Amniotic stem cell (primary cell): ENCODE measurements at places on chromosomes 13 and 19.

DNA sequence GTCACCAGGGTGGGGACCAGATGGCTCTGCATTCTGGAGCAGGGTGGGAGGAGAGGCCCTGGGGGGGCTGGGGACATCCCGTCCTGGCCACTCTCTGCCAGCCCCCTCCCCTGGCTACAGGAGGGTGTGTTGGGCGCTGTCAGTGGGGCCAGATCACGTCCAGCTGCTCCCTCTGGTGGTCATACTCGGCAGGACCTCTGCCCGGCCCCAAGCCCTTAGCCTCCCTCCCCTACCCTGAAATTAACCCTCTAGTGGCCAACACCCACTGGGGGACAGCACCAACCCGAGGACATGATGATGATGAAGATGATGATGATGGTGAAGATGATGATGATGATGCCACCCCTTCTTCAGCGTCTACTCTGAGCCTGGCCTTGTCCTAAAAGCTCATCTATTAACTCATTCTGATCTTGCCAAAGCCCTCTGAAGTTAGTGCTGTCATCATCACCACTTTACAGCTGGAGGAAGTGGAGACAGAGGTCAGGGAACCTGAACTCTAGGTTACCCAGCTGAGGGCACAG lies 590 bp upstream of the LGI4 start:
- peak; percentile 23 for DNase-seq

DNA sequence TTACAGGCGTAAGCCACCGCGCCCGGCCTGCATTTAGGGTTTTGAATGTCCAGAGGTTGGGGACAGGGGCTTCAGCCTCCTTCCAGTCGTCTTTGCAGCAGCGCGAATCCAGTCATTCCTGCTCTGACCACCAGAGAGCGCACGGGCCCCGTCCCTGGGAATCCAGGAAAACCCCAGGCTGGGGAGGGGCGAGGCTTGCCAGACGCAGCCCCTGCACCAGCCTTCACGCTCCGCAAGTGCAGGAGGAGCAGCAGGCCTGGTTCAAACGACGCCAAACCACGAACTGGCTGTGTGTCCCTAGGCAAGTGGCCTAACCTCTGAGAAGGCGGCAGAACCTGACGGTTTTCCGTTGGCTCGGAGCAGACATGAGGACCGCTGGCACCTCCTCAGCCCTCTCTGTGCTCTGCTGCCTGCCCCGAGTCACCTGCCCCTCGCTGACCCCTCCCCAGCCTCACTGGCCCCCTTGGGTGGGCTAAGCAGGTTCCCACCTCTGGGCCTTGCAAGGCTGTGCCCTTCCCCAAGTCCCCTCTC lies 2.0 kb upstream of the RNF126 start:
- DNase-seq: peak; percentile 39

DNA sequence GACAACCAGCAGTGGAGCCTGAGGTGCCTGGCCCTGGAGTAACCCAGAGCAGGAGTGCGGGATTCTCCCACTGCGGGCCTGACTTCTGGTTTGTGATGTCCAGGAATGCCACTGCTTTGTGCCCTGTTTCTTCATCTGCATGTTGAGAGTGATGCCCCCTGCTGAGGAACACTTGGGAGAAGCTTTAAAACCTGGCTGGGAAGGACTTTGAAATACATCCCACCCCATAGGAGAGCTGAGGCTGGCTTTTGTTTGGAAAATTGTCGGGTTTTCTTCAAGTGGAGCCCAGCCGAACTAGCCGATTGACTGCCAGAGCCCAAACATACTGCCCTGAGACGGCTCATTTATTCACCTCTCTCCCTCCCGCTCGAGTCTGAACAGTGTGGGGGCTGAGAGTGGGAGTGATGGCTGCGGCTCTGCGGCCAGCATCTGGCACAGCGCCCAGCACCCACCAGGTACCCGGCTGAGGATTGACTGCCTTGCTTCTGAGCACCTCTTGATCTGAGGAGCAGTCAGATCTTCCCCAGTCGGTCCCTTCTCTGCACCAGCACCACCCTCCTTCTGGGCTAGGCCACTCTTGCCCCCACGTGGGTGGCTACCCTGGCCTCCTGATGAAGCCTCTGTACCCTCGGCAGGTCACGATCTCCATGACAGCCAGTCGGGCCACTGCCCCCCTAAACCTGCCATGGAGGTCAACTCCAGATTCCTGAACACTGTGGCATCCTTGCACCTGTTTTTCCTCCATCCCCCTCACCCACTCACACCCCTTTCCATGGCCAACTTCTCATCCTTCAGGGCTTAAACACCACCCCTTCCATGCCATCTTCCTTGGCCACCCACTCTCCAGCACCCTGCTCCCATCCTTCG lies 148.9 kb downstream of the SIPA1L3 start:
- no peak for DNase-seq

DNA sequence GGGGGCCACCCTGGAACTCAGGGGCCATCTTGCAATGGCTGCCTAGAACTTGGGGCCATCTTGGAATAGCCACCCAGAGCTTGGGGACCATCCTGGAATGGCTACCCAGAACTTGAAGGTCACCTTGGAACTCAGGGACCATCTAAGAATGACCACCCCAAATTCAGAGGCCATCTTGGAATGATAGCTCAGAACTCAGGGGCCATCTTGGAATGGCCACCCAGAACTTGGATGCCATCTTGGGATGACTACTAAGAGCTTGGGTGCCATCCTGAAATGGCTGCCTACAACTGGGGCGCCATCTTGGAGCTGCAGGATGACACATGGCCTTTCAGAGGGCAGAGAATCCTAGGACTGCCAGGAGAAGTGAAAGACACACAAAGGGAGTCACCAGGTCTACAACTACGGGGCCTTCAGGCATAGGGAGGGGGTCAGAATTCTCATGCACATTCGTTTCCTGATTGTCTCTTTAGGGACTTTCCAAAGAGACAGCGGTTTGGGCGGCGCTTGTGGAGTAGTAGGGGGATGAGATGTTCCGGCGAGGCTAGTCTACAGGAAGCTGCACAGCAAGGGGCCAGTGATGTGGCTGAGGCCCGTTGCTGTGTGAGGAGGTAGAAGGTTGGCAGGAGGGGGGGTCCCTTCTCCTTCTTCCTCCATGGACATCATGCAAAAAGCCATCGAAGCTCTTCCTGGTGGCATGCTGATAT lies 125.0 kb downstream of the IER2 start:
- DNase-seq: no peak

DNA sequence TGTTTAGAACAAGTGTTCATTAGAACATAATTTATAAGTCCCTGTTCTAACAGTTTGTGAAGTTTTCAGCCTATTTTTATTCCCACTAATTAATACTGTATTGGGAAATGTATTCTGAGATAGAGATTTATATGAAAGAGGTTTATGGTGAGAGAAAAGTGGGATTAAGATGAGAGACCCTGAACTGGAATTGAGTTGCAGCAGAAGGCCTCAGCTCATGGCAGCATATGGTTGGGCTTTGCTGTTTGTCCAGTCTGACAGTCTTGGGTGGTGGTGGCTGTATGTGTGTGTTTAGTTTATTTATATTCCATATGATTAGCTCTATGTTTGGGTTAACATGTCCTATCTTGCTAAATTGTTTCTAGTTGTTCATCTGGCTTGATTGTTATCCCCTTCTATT lies 575.1 kb downstream of the SLITRK5 start:
- DNase-seq: no peak

DNA sequence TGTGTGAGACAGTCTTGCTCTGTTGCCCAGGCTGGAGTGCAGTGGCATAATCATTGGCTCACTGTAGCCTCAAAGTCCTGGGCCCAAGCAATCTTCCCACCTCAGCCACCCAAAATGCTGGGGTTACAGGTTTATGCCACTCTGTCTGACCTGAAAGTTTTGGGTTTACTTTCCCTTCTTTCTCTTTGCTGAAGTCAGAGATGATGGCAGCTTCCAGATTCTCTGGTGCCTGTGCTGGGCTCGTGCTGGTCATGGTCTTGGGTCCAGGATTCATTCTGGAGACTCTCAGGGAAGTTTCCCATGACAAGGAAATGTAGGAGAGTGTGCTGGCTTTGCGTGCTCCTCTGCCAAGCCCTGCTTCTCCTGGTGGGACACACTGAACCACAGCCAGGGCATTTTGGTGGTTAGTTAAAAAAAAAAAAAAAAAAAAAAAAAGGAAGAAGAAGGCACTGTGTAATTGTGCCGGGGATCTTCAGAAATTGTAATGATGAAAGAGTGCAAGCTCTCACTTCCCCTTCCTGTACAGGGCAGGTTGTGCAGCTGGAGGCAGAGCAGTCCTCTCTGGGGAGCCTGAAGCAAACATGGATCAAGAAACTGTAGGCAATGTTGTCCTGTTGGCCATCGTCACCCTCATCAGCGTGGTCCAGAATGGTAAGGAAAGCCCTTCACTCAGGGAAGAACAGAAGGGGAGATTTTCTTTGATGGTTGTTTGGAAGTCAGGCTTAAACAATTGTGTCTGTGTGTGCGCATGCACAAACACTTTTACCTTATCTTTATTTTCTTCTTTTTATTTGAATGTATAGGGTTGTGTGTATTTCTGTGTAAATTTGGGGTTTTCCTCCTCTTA lies at the start of gene ALOX5AP:
Gene ALOX5AP, plus strand, starts transcription at position 519 of the 847 bp plus-strand sequence. Its CDS starts 63 bp downstream, at position 582.
- DNase-seq: no peak

- DNase-seq: peak; percentile 33
Observed at GRCh38 chr19:5293612-5294378, 46.8 kb downstream of the PTPRS start.

DNA sequence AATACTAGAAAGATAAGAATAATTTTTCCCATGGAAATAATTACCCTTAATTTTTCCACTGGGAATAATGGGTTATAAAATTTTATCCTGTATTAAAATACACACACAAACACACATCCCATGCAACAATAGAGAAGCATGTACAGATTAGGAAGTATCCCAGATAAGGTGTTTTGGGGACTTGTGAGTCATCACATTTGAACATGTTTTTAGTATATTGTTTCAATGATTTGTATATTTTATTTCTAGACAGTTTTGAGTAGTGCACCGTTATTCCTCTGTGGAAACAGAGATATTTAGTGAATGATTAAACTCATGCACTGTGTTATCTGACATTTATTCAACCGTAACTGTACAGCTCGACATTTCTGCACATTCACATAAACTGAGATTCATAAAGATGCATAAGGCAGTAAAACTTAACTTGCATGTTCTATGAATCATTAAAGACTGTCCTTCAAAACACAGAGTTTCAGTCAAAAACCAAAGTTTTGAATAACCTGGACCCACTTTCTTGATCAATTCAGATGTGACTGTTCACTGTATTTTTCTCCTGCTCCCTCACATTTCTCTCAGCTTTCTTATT lies 30.1 kb downstream of the KLF12 start:
- no peak for DNase-seq
